ENCODE measurements at places on chromosomes 3 and 15. TPM values are rescaled to one million over a fixed set of nuclear protein-coding genes. Genes with fewer than 3 reads are reported as not detected.

RTP4 gene
- 17.3 TPM for polyA plus RNA-seq

IL17RD gene
- polyA plus RNA-seq, result not detected

EPHA6 gene
- not detected for polyA plus RNA-seq

CYP1A2 gene
- polyA plus RNA-seq, result not detected

IL17RE gene
- polyA plus RNA-seq, result not detected

HGD gene
- 2.5 TPM for polyA plus RNA-seq

KY gene
- polyA plus RNA-seq, result not detected

PLSCR5 gene
- polyA plus RNA-seq, result not detected

CCRL2 gene
- 1.3 TPM for polyA plus RNA-seq

ACTRT3 gene
- polyA plus RNA-seq, result 0.42 TPM

INAFM2 gene
- 3.2 TPM for polyA plus RNA-seq
